NCI-H2227 treated with DMSO at 0.1 percent for 48 hours (cell line): ENCODE measurements at places on chromosomes 2 and 18.

DNA sequence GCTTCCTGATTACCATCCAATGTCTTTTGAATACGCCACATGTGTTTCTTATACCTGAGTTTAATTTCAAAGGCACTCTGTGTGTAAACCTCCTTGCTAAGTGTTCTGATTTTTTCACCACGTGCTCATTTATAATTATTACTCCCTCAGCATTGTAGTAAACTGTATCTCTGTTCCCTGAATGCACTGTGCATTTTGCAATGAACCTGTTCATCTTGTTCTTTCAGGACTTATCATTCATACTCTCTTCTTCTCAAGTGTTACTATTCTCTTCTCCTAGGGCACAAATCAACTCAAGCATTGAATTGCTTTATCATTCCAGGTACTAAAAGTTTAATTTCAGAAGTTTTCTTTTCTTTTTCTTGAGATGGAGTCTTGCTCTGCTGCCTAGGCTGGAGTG, 383.4 kb upstream of the TRIB2 start:
- no peak for DNase-seq

- DNase-seq = no peak
Measured at GRCh38 chr18:42245137-42245536, 290.1 kb downstream of the PIK3C3 start.

GRCh38 chr2:176074919-176075425, 8.8 kb downstream of the EVX2 start:
- DNase-seq = no peak

- DNase-seq = no peak
Measured at GRCh38 chr2:88735853-88736252, 44.4 kb downstream of the RPIA start.

DNA sequence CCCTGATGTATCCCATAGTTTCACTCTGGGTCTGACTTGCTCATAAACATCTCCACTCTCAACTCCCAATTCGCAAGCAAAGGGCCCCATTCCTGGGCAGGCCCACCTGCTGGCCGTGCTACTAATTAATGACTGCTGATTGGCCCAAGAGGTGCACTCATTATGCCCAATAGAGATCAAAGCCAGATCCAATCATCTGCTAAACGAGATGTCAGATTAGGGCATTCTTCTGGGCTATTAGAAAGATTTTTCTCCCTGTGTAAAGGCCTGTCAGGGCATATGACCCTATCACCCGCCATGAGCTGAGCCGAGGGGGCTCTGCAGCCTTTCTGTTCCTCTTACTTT, 103.4 kb upstream of the HAAO start:
- DNase-seq = no peak

- no peak for DNase-seq
Measured at GRCh38 chr2:145194673-145195072, 674.8 kb upstream of the ZEB2 start.

GRCh38 chr2:73970850-73971471, 13.7 kb upstream of the TET3 start:
- no peak for DNase-seq

GRCh38 chr2:63642946-63643345, 54.2 kb downstream of the MDH1 start:
- DNase-seq = no peak

GRCh38 chr2:204152616-204153015, 216.1 kb downstream of the ICOS start:
- peak; percentile 23 for DNase-seq

DNA sequence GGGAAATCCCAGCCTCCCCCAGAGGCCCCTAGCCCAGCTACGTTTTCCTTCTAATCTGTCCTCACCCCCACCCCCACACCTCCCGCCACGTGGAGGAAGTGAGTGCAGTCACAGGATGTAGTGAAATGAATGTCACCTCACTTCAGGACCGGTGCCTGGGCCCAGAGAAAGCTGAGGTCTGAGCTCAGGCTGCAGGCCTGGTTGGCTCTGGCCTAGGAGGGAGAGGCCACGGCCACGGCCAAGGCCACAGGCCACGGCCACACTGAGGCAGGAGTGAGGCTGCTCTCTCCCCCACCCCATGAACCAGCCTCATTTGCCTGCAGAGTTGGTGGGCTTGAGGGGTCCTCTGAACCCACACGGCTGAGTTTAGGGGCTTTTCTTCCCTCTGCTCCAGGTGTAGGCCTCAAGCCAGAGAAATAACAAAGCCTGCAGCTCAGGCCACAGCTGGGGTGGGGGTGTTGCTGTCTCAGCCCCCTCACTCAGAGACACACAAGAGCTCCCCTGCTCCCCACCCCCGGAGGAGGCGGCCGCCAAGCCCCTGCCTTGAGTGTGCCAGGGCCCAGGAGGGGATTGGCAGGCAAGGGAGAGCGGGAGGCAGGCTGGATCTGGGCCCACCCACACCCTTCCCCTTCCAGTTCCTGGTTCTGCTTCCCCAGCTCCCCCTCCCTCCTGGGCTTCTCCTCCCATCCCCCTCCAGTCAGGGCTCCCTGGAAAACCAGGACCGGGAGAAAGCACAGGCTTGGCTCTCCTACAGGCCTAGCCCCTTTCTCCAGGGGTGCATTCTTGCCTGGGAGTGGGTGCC, 27.0 kb downstream of the DNMT3A start:
- peak; percentile 71 for DNase-seq

- no peak for DNase-seq
Measured at GRCh38 chr2:131010566-131010965, 82.7 kb downstream of the FAM168B start.

- no peak for DNase-seq
Measured at GRCh38 chr18:57040175-57040574, 106.7 kb upstream of the BOD1L2 start.

DNA sequence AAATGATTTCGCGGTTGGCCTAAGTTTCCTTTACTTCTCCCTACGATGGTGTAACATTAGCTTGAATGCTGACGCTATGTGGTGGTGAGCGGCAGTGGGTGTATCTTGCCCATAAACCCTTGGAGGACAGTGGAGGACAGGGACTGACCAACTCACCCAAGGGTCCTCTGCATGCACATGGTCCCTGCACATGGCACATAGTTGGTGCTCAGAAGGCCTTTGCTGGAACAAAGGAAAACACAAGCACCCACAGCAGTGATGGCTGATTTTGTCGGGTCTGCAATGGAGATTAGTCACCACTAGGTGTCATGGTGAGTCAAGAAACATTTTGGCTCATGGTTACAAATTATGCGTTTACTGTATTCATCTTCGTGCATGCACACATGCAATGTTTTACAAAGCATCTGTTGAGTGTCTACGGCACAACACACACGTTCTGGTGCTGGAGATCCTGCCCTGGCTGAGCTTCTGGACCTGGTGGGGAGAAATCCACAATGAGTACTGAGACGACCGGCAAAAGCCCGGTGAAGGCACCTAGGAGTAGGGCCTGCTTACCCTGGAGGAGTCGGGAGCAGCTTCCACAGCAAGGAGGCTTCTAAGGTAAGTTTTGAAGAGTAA, 44.0 kb downstream of the PDCL3 start:
- DNase-seq = peak; percentile 28

GRCh38 chr18:38750751-38751150, 1185.2 kb upstream of the CELF4 start:
- DNase-seq = no peak

DNA sequence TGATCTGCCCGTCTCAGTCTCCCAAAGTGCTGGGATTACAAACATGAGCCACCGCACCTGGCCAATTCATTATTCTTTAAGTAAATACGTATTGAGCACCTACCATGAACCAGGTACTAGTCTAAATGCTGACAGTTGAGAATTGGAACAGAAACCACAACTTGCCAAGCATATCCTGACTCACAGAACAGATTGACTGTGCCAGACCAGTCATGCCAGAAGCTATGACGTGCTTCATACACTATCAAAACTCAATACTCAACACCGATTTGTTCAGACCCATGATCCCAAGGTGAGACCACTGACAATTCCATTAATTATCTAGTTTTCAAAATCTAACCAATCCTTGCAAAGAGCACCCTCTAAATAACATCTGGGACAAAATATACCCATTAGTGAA, 148.6 kb downstream of the B3GNT2 start:
- DNase-seq = no peak

GRCh38 chr18:4908328-4908727, 288.7 kb downstream of the AKAIN1 start:
- no peak for DNase-seq
